ENCODE measurements at places on chromosomes 5 and 9.

GRCh38 chr5:87329114-87329513 lies 61.4 kb downstream of the RASA1 start:
- no peak for DNase-seq

DNA sequence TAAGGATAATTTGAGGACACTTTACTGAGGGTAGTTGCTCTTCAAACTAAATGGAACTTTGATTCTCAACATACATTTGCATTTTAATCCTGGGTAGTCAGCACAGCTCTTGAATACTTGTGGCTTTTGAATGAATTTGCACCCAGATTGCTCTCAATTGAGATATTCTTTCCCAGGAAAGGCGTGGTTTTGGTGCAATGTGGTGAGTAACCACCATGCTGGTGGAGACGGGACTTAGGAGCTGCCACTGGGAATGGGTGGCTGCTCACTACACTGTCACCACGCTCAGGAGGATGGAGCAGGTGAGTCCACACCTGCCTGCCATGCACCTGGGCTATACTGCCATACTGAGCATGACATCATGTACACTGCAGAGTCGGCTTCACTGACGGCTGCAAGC lies 99.2 kb downstream of the IRX1 start:
- DNase-seq, result no peak

DNA sequence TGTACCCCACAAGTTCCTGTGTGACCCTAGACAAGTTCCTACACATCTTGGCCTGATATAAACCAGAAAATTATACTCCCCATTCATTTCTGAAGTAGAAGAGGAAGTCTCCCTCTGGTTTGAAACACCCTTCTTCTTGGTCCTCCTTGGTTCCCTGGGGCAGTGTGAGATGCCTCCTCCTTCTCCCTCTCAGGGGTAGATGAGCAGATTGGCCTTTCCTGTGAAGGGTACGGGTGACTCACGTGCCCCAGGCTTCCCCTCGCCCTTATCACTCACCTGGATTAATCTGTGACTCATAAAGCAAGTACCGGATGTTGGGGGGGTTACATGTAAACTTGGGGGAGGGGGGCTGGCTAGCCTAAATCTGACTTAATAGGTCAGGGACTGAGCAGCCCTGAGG lies 11.1 kb upstream of the AQP3 start:
- DNase-seq, result peak; percentile 72

- DNase-seq, result no peak
These were observed 197.8 kb upstream of the ZNF618 start for GRCh38 chr9:113678119-113678858.

- no peak for DNase-seq
These were observed 466.3 kb downstream of the EFNA5 start for GRCh38 chr5:107204413-107204812.

- DNase-seq, result peak; percentile 22
These were observed 101.9 kb downstream of the F2RL2 start for GRCh38 chr5:76521240-76521758.

DNA sequence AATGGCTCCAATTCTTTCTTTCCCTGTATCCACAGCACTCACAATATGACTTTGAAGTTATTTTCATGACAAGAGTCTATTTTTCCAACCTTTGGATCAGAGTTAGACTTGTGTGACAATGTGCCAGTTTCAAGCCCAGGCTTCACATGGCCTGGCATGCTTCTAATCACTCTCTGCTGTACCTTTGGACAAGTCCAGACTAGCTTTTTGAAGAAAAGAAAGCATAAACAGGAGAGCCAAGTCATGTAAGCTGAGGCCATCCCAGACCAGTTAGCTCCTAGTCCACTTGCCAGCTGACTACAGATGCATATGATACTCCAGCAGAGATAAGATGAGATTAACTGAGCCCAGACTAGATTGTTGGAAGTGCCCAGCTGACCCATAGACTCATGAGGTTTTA lies 513.6 kb upstream of the C9orf72 start:
- DNase-seq, result no peak

DNA sequence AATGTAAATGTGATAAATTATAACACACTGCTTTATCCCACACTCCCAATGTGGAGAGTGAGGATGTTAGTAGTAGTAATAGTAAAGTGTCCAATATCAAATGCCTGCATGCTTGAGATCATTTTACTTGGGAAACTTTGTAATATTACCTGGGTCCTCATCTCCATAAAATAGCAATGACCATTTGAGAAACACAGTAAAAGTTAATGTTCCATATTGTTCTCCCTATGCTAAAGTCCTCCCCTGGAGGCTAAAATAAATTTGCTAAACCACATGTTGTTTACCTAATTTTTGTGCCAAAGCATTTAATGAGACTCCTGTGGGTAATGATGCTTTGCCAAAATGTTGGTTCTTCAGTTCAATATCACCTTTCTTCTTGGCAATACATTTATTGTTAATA lies 291.2 kb downstream of the CDH10 start:
- no peak for DNase-seq

GRCh38 chr5:85049020-85049419 lies 664.3 kb upstream of the EDIL3 start:
- peak; percentile 1 for DNase-seq

DNA sequence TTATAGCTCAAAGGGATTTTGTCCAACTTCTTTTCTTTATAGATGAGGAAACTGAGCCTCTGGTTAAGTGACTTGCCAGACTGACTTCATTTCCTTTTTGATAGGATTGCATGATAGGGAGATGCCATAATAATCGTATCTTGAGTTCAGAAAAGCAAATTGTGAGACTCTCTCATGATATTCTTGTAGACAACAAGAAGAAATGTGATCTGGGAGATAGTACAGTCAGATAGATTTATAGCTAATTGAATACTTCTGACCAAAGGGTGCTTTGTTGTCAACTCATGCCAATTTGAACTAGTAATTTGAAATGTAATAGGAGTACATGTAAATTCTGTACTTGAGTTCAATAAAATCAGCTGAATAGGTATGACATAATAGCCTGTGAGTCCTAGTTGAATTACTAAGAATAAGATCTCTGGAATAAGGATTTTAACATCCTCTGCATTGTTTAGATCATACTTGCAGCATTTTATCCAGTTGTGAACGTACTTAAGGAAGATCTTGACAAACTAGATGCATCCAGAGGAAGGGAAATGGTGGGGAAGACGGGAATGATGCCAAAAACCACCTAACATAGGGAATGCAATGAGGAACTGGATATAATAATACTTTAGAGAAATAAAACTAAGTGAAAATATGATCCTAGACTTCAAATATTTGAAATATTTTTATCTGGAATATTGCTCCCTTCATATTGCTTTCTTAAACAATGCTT lies 25.5 kb downstream of the CWC27 start:
- no peak for DNase-seq

GRCh38 chr9:123562844-123563346 lies 206.9 kb downstream of the CRB2 start:
- peak; percentile 75 for DNase-seq

- peak; percentile 53 for DNase-seq
These were observed 47.1 kb downstream of the UGCG start for GRCh38 chr9:111943746-111944145.

DNA sequence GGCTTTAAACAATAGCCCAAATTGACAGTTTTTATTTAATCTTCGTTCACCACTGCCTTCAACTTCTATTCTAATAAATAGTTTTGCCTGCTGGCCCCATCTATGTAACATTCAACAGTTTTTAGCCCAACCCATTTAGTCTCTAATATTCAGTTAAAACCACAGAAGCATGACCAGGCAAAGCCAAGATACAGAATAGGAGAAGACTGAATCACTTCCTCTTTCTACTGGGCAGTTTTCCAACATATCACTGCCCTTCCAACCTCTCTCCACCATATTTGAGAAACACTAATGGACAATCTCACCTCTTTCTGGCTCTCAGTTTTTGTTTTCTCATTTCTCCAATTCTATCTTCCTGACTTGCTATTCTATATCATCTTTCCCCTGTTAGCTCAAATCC lies 352.9 kb downstream of the DNAH5 start:
- DNase-seq, result peak; percentile 95

- no peak for DNase-seq
These were observed 63.6 kb downstream of the ANXA1 start for GRCh38 chr9:73215249-73215648.

GRCh38 chr5:172777881-172778814 lies 7.2 kb upstream of the DUSP1 start:
- DNase-seq, result peak; percentile 95

DNA sequence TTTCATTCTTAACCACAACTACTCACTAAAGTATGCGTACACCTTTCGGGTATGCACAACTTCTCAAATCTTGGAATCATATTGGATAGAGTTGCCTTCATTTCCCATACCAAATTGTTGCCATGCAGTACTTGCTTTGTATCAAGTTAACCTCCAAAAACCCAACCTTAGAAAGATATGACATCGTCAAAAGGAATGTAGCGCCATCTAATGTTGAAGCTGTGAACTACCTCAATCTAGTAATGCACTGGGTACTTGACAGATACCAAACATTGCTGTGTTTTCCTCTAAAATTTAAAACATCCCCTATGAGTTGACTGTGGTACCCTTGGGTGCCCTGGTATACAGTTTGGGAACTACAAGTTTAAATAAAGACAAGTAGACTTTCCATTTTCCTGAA lies 318.4 kb downstream of the ARL15 start:
- DNase-seq, result peak; percentile 29

GRCh38 chr5:133381571-133382365 lies 230.6 kb downstream of the FSTL4 start:
- DNase-seq, result no peak

DNA sequence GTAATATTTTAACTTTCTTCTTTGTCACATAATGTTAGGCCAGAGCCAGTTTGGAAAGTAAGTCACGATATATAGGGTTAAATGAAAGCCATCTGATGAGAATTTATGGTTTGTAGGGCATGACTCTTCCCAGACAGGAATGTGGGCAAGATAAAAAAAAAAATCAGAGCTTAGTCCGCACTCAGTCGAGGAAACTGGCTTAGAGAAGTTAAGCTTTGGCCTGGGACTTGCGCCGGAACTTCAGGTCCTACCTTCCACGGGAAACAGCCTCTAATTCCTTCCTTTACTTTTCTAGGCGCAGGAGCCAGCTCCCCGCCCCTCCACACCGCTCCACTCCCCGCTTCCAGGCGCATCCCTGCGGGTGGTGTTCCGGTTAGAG lies 475 bp downstream of the DDX31 start:
- DNase-seq, result peak; percentile 82

All from ELR (cell line).